ENCODE measurements at places on chromosomes 7 and 10. TPM values are rescaled to one million over a fixed set of nuclear protein-coding genes. Genes with fewer than 3 reads are reported as not detected.

DNA sequence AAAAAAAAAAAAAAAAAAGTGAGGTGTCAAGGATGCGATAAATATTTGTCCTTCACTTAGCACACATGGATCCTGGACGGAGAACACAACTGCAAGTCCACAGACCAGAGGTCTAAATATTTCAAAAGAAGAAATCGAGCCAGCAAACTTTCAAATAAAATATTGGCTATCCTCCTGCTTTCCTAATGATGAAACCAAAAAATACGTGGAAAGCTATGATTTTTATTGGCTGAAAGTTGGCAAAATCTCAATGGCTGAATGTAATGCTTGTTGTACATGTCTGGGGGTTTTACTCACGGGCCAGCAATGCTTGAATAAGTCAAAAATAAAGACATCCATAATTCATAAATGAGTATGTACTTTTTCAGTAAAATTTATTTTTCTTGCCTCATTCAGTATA is 19.0 kb upstream of the MGMT start:
- no peak for DNase-seq
- no peak overlapping the region for H3K27ac ChIP-seq
- H3K4me1 ChIP-seq: no peaks in the 10 kb centered on the region
- H3K27me3 ChIP-seq: no peaks in the 10 kb centered on the region

DNA sequence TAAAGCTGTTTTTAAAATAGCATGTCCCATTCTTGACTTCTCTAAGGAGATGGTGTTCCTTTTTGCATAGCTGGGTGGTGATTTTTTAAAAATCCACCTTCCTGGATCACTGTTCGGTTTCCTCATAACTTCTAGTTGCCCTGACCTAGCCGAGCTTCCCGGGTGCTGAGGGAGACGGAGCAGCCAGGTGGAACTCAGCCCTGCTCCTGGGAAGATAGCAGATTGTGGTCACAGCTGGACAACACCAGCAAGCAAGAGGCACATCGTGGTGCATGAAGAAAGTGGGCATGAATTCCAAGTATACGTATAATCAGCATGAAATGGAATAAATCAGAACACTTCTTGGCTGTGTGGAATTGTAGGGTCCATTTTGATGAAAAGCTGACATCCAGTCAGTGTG is 73.5 kb upstream of the RSU1 start:
- DNase-seq: no peak
- H3K4me3 ChIP-seq: peak overlapping the region; percentile 76
- peaks cover 5% of the 10 kb centered on the region for H3K36me3 ChIP-seq
- peaks cover 8% of the 10 kb centered on the region for H3K27me3 ChIP-seq
- peak overlapping the region; percentile 90 for H3K27ac ChIP-seq

DNA sequence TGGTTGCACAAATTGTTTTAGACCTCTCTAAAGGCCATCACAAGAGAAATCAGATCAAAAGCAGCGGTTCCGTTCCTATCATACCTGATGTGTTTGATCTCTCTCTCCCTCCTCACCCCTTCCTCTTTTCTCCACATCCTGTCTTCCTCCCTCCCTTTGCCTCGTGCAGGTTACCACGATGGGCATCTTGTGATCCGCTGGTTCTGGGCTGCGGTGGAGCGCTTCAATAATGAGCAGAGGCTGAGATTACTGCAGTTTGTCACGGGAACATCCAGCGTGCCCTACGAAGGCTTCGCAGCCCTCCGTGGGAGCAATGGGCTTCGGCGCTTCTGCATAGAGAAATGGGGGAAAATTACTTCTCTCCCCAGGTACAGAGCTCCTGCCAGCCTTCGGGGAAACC is 28.5 kb upstream of the STK17A start:
- H3K27me3 ChIP-seq: no peaks in the 10 kb centered on the region
- H3K36me3 ChIP-seq: no peaks in the 10 kb centered on the region
- no peak for DNase-seq
- H3K4me1 ChIP-seq: peaks cover 18% of the 10 kb centered on the region
- H3K27ac ChIP-seq: peak overlapping the region; percentile 17
- no peak overlapping the region for H3K4me3 ChIP-seq

- no peak for DNase-seq
- peaks cover 32% of the 10 kb centered on the region for H3K36me3 ChIP-seq
- peaks cover 62% of the 10 kb centered on the region for H3K4me1 ChIP-seq
Measured at GRCh38 chr10:32357056-32357735, 10.2 kb upstream of the EPC1 start.

DNA sequence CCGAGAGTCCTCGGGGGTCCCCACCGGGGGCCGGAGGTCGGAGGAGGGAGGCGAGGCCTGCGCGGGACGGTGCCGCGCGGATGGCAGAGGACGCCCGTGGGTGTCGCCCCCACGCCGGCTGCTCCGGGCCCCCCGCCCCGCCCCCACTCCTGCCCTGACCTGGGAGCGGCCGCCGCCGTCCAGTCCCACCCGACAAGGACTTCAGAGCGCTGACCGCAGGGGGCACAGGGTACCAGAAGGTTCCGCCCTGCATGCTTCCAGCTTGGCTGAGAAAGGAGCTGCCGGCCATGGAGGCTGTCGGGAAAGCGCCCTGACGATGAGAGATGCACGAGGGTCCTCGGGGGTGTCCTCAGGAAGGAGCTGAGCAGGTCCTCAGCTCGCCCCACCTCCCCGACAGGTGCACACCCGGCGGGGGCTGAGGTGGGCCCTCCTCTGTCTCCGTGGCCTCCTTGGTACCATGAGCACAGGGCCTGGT is 57.0 kb upstream of the DNAJB6 start:
- peaks cover 37% of the 10 kb centered on the region for H3K27me3 ChIP-seq
- H3K4me3 ChIP-seq: no peak overlapping the region
- H3K36me3 ChIP-seq: peaks cover 2% of the 10 kb centered on the region
- no peak for DNase-seq
- H3K27ac ChIP-seq: no peak overlapping the region
- H3K4me1 ChIP-seq: peaks cover 14% of the 10 kb centered on the region

Gene KCNIP2
- total RNA-seq: 1.1 TPM

Gene CRYGN
- total RNA-seq: 0.74 TPM

Gene GHITM
- total RNA-seq: 218 TPM
